Activated T-helper 2 cell treated with anti-CD3 and anti-CD28 coated beads, Interferon-gamma antibody, Interleukin-2, Interleukin-4, amounts not matched to agents 10 μg/mL and 5 μg/mL and 100 μg/mL, durations not matched to agents 14 hours and 24 hours and 36 hours (primary cell): ENCODE measurements at places on chromosomes 1 and 21. TPM values are rescaled to one million over a fixed set of nuclear protein-coding genes. Genes with fewer than 3 reads are reported as not detected.

The GCSAML gene
- 0.43 and 0.48 TPM in 2 replicates for total RNA-seq

The INAVA gene
- not detected in 2 replicates for total RNA-seq

The RGS4 gene
- not detected in 2 replicates for total RNA-seq

The RGS8 gene
- not detected in 2 replicates for total RNA-seq

The SH2D2A gene
- total RNA-seq = 453 and 474 TPM in 2 replicates

The NID1 gene
- total RNA-seq = 0.39 and 0.55 TPM in 2 replicates

The RSPH1 gene
- not detected in 2 replicates for total RNA-seq

The KDF1 gene
- total RNA-seq = not detected in 2 replicates

The MAP3K21 gene
- 2.0 and 2.4 TPM in 2 replicates for total RNA-seq

The PEX10 gene
- 17.6 and 18.2 TPM in 2 replicates for total RNA-seq

The SOX13 gene
- 0.62 and 0.71 TPM in 2 replicates for total RNA-seq
